ENCODE measurements at places on chromosomes 11 and 22.

DNA sequence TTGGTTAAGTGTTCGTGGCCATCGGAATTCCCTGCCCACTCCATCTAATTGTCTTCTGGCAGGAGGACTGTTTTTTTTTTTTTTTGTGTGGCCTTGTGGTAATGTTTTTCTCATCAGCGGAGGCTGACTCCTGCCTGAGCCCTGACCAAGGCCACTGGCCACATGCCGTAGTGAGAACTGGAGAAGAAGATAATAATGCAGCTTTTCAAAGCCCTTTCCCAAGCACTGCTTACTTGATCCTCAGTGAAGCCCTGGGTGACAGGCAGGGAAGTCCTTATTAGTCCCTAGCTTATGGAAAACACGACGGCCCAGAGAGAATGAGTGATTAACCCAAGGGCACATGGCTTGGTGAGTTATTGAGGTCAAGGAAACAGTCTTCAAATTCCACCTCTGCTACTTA lies 71.2 kb downstream of the ADM start:
- no peak for DNase-seq

- DNase-seq, result no peak
These were observed 48.4 kb upstream of the HEPHL1 start for GRCh38 chr11:93972790-93973189.

- no peak for DNase-seq
These were observed 440.5 kb downstream of the MIAT start for GRCh38 chr22:27097933-27098332.

GRCh38 chr22:45240104-45240809 lies 437 bp downstream of the KIAA0930 start:
- peak; percentile 15 for DNase-seq

DNA sequence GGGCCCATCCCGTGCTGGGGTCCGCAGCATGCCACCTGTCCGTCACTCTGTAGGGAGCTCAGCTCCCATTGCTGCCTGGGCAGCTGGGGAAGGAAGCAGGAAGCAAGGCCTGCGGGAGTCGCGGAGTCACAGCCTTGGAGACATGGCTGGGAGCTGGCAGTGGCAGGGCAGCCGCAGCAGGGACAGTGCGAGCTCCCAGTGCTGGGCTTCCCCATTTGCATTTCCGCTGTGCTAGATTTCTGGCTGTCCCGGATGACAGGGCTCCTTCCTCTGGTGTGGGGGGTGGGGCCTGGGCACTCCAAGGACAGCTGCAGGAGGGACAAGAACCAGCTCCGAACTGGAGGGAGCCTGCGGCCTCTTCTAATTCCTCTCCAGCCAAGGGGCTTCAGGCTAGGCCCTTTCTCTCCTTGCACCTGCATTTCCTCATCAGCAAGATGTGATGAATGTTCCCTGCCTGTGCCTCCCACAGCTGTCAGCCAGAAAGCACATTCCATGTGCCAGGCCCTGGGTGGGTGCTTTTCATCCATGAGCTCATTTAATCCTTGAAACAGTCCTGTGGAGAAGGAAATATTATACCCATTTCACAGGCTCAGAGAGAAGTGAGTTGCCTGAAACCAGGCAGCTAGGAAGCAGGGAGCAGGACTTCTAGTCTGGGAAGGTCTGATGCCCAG lies 48.0 kb downstream of the MYO7A start:
- DNase-seq, result no peak

GRCh38 chr22:25085930-25086901 lies 113.4 kb upstream of the CRYBB3 start:
- DNase-seq, result peak; percentile 49

DNA sequence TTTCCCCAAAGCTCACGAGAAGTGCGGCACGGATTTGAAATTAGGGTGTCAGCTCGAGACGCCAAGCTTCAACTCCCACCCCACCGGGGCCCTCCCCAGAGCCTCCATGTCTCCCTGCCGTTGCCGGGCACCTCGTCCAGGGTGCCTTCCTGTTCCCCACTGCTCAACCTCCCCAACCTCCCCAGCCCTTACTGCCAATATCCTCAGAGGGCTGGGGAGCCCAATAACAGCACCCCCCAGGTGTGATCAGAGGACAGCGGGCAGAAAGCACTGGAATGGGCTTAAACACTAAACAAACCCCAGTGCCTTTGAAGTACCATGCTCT lies 1336.4 kb downstream of the TBC1D22A start:
- no peak for DNase-seq

- DNase-seq, result no peak
These were observed 131.4 kb downstream of the PKNOX2 start for GRCh38 chr11:125295931-125296330.

DNA sequence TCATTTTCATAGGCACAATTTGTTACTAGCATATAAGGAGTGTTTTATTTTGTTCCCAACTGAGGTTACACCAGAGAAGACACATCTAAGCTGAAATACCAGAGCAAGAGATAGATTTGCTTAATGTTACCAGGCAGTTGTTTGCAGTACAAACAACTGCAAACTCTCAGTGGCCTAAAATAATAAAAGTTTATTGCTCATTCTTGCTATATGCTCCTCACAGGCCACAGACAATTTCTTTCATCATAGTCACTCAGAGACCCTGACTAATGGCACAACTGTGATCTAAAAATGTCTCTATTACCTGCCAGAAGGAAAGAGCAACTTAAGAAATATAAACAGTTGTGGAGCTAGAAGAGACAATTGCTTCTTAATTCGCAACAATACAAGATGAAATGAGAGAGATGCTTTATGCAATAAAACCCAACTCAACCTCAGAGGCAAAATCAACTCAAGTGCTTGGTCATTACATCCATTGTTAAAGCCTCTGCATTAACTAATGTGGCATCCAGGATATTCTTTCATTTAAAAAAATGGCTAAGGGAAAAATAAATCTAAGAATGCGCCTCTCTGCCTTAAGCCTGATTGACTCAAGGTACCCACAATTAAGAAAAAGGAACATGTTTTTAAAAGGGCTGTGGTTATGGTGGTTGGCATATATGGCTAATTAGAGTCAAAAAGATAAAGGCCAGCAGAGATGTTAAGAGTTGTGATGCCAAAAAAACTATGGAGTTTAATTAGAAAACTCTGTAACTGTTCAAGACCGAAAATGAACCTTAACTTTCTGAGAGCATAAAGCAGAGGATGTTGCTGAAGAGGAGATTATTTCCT lies 103.7 kb downstream of the CD44 start:
- no peak for DNase-seq

GRCh38 chr22:32080904-32081303 lies 37.8 kb downstream of the SLC5A1 start:
- no peak for DNase-seq

DNA sequence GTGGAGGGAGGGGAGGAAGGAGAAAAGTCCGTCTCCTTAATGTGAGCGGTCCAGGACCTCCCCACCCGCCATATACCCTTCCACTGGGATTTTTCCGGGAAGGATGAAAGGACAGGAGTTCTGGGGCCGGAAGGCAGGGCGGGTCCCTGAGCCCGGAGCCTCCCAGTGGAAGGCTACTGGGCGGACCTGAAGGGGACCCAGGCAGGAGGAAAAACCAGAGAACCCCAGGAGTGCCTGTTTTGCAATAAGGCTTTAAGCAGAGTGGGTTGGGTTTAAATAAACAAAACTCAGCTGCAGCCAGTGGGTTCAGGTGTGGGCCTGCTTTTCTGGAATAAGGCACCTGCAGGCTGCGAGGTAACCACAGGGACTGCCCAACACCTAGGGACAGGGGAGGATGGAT lies 1.7 kb upstream of the CELSR1 start:
- no peak for DNase-seq

GRCh38 chr11:35036639-35037038 lies 102.3 kb upstream of the CD44 start:
- no peak for DNase-seq

DNA sequence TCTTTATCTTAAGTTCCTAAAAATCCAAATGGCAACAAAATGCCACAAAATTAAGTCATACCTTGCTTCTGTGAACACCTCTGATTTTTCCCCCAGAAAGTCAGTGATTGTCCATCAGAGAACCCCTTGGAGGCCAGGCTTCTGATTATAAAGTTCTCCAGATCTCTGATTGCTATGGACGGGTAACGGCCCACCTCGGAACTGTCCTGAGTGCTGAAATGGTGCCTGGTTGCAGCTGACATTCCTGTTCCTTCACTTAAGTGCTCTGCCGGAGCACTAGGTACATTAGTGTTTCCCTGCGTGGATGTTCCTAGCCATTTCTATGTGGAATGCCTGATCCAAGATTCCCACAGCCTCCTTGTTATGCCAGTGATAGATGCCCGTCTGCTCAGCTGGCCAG lies 85.0 kb downstream of the CHST1 start:
- DNase-seq, result no peak

GRCh38 chr11:36116161-36116560 lies 172.3 kb downstream of the LDLRAD3 start:
- no peak for DNase-seq

- peak; percentile 79 for DNase-seq
These were observed 54.1 kb downstream of the SNX19 start for GRCh38 chr11:130861902-130862860.

GRCh38 chr11:44625759-44626523 lies 60.5 kb downstream of the CD82 start:
- DNase-seq, result peak; percentile 3

- no peak for DNase-seq
These were observed 78.9 kb downstream of the SFI1 start for GRCh38 chr22:31575190-31575589.

- peak; percentile 6 for DNase-seq
These were observed 284.0 kb downstream of the KIRREL3 start for GRCh38 chr11:126716456-126717083.

GRCh38 chr11:103420593-103420992 lies 311.4 kb downstream of the DYNC2H1 start:
- no peak for DNase-seq

DNA sequence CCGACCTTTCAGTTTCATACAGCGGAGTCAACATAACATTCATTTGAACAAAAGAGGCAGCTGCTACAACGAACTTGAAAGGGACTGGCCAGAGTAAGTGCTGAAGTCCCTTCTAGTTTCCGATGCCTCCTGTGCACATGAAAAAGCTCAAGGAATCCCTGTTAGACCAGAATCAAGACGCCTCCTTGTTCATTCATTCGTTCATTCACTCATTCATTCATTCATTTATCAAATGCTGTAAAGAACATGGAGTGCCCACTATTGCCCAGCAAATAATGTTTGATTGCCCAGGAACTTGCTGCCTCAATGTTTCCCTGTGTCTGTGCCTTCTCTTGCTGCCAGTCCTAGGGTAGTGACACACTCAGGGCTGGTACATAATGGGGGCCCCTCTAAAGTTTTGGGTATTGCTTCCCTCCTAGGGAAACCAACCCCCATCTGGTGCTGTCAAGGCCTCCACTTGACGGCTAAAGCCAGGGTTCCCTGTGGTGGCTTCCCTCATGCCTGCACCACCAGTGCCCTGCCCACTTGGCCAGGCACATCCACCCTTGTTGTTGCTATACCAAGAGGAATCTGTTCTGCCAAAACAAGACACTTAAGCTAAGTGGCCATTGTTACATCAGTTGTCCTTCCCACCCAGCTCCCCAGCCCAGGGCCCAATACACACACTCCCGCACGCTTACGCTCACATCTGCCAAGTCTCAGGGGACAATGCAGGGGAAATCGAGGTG lies 3.8 kb downstream of the TMPRSS13 start:
- DNase-seq, result no peak

- no peak for DNase-seq
These were observed 203.7 kb downstream of the CTTN start for GRCh38 chr11:70601861-70602538.

GRCh38 chr22:50207383-50208140 lies 6.8 kb downstream of the SELENOO start:
- DNase-seq, result no peak

DNA sequence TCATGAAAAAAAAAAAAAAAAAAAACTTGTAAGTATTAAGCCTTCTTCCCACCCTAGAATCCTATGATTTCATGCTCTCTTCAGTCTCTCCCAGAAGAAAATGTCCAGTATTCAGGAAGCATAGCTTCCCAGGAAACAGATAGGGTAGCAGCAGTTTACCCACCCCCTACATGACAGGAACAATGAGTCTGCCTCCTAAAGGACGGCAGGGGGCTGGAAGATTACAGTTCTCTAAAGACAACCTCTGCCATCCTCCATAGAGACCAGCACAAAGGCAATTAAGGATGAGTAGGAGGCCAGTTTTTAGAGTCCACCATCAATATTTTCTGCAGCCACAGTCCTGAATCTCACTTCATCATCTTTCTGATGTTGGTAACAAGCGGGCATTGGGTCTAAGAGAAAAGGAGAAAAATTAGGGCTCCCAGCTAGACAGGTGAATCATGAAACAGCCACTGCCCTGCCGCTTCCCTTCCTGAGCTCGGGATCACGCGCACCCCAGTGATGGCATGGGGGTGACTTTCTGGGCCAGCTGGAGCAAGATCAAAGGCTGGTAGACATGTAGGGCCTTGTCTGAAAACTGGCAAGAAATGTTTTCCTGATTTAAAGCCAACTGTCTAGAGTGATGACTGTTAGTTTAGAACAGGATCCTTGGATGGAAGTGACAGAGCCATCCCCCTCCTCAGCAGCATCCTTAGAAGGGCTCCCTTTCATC lies 322.8 kb downstream of the LARGE1 start:
- DNase-seq, result no peak

- DNase-seq, result peak; percentile 21
These were observed 56.2 kb downstream of the DENND5A start for GRCh38 chr11:9208726-9209501.

GRCh38 chr11:125036933-125037332 lies 26.2 kb upstream of the SLC37A2 start:
- DNase-seq, result no peak

- no peak for DNase-seq
These were observed 175.9 kb downstream of the NTM start for GRCh38 chr11:131546218-131546895.

DNA sequence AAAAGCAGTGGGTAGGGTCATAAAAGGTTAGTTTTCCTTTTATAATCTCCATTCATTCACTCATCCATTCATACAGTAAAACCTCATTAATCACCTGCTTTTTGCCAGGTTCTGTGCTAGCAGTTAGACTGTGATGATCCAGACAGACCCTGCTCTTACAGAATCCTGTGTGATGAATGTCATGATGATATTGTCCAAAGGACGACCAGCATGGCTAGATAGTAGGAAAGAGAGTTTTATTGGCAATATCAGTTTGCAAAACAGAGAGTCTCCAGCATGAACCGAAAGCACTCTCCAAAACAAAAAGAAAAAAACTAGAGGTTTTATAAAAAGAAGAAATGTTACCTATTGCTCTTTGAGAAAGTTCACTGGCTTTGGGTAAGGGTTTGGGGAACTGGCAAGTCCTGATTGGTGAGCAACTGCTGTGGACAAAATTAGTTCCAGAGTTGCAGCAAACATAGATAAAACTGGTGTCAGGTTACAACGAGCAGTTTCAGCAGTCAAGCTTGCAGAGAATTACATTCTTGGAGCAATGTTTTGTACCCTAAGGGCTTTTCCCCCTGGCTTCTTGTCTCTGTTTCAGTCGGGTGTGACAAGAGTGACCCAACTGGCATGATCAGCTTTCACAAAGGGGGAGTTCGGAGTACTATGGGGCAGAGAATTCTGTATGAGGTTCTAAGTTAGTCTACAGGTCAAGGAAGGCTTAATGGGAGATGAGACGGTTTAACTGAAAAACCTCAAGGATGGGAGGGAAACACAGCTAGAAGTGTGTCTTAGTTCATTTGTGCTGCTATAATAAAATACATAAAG lies 58.3 kb downstream of the HSD17B12 start:
- no peak for DNase-seq

- no peak for DNase-seq
These were observed 148.3 kb upstream of the THY1 start for GRCh38 chr11:119571311-119571710.
